Posterior vena cava (tissue), 2 donors: ENCODE measurements at places on chromosomes 2 and 18. TPM values are rescaled to one million over a fixed set of nuclear protein-coding genes. Genes with fewer than 3 reads are reported as not detected.

Gene PLA2R1
- total RNA-seq: 13.9 TPM

Gene RFTN2
- 5.4 TPM for total RNA-seq

Gene TMEM247
- not detected for total RNA-seq

Gene ROCK1
- total RNA-seq: 143 TPM

Gene CD207
- total RNA-seq: 0.42 TPM

Gene PEX13
- total RNA-seq: 15.9 TPM

Gene ITGB6
- total RNA-seq: not detected

Gene SP3
- total RNA-seq: 73.6 TPM

Gene ALPI
- not detected for total RNA-seq

Gene MYO1B
- total RNA-seq: 30.0 TPM

Gene KCNG3
- total RNA-seq: not detected

Gene AOX1
- 212 TPM for total RNA-seq

Gene FARSB
- total RNA-seq: 17.0 TPM

Gene CLEC4F
- 0.32 TPM for total RNA-seq

Gene ACTG2
- total RNA-seq: 4,458 TPM

Gene FARP2
- 35.3 TPM for total RNA-seq

Gene ATP5MC3
- 139 TPM for total RNA-seq

Gene MEIS1
- 96.9 TPM for total RNA-seq

Gene RESP18
- total RNA-seq: not detected

Gene LIMS2
- total RNA-seq: 210 TPM
